ENCODE measurements at places on chromosomes 6 and 20.

DNA sequence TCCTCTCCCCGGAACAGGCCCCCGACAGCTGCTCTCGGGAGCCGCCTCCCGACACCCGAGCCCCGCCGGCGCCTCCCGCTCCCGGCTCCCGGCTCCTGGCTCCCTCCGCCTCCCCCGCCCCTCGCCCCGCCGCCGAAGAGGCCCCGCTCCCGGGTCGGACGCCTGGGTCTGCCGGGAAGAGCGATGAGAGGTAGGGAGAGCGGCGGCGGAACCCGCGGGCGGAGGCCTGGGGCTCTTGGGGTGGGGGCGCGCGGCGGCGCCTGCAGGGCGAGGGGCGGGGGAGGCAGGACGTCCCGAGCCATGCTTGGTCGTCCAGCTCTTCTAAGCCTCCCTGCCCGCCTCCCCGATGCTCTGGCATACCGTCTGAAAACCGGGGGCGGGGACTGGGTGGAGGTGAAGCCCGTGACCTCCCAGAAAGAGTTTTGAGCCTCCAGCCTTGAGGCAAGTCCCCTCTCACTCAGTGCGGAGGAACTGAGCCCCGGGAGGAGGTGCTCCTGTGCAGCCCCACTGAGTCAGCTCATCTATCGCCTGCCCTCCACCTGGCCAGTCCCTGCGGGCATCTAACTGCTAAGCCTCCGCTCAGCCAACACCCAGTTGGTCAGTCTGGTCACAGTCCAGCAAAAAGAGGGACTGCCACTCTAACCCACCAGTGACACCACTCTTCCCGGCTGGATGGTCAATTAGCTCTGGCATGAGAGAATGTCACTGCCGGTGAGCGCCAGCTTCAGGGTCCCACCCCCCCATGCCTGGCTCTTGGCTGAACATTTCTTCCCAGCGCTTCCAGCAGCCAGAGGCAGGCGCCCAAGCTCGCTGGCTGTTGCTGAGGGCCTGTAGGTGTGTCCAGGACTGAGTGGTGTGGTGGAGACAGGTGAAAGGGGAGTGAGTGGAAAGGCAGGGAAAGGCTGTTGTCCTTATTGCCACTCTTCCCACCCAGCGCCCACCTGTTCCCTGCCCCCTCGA is 482 bp downstream of the DDR1 start:
- no peak for DNase-seq

DNA sequence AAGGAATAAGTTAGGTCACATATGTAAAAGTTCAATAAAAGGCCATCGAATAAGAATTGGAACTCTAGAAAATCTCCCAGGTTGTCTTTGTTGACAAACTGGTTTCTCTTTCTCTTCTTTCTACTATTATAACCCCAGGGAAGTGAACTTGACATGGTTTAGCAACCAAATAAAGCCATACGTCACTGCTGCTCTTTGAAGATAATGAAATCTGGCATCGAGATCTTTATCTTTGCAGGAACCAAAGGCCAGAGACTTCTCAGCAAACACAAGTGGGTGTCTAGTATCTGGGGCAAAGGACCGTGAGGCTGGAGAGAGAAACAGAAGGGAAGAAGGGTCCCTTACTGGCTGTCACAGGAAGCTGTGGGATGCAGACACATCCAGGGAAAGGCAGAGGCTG is 286.7 kb upstream of the CDYL start:
- no peak for DNase-seq

- no peak for DNase-seq
Measured at GRCh38 chr6:30060606-30061091, 416 bp upstream of the POLR1H start.

DNA sequence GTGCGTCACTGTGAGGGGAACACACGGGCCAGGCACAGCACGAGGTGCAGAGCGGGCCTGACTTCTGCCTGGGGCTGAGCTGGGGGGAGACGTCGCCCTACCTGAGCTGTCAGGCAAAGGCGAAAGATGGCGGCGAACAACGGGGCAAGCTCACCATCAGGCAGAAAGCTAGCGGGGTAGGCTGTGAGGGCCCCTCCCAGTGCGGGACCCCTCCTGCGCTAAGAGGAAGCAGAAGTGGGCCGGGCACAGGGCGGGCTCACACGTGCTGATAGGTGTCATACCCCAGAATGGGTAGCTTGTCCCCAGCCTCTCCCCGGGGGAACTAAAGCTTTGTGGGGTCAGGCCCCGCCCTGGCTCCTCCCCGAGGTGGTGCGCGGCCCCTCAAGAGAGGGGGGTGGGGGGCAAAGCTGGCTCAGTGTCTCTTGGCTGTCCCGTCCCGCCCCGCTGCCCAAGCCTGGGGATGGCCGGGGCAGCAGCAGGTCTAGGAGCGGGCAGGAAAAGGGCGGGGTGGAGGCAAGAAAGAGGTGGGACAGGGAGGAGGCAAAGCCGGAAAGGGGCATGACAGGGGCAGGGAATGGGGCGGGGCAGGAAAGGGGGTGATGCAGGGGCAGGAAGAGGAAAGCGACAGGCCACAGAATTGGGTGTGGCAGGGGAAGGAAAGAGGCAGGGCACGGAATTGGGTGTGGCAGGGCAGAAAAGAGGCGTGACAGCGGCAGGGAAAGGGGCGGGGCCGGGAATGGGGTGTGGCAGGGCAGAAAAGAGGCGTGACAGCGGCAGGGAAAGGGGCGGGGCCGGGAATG is 14.7 kb downstream of the UCKL1 start:
- DNase-seq, result no peak

DNA sequence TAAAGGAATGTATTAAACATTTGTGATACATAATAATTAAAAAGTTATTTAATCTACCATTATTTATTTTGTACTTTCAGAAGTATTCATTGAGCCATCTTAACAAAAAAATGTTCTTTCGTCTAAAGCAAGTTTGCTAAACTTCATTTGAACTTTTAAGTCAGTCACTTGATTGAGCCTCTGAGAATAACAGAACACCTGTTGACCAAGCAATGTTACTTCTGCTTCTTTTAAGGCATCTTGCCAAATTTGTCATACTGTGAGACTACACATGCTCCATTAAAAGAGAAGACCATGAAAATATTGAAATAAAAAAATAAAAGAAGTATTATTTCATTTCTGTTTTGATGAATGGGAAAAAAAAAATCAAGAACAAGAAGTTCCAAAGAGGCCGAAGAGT is 141.8 kb upstream of the BMP5 start:
- no peak for DNase-seq

DNA sequence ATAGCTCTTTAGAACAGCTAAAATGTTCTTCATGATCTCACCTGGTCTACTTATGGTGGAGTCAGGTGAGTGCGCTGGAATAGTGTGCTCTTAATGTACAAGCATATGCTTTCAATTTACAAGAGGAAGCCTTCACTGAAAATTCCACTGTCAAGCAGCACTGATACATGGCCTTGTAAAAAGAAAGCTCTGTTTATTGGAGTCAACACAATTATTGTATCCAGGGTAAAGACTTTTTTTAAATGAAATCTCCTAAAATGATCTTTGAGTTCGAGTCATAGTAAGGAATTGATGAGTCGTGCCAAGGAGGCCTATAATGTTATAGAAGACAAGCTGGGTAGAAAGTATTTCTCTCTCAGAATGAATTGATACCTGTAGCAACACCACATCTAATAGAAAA is 41.6 kb upstream of the CARMIL1 start:
- no peak for DNase-seq

DNA sequence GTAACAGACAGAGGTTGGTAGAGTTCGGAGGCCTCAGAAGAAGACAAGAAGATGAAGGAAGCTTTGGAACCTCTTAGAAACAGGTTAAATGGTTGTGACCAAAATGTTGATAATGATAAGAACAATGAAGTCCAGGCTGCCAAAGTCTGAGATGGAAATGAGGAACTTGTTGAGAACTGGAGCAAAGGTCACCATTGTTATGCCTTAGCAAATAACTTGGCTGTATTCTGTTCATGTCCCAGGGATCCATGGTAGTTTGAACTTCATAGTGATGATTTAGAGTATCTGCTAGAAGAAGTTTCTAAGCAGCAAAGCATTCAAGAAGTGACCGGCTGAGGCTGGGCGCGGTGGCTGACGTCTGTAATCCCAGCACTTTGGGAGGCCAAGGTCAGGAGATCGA is 11.1 kb upstream of the LSM14B start:
- no peak for DNase-seq

GRCh38 chr6:70336996-70337742 is 34.3 kb upstream of the COL9A1 start:
- no peak for DNase-seq

All from KG1 (cell line).